Ascending aorta (tissue), 2 donors: ENCODE measurements at places on chromosomes 12 and 14. TPM values are rescaled to one million over a fixed set of nuclear protein-coding genes. Genes with fewer than 3 reads are reported as not detected.

PNP gene
- total RNA-seq = 62.7 TPM

PPM1A gene
- 25.0 TPM for total RNA-seq

FUT8 gene
- 12.9 TPM for total RNA-seq

HOXC12 gene
- not detected for total RNA-seq

CD27 gene
- total RNA-seq = not detected

PTPRO gene
- 0.11 TPM for total RNA-seq

TNFRSF1A gene
- 528 TPM for total RNA-seq

TAS2R31 gene
- not detected for total RNA-seq

LRTM2 gene
- total RNA-seq = not detected

TMTC1 gene
- total RNA-seq = 176 TPM

LIN7A gene
- 4.6 TPM for total RNA-seq

MSRB3 gene
- total RNA-seq = 79.4 TPM

MAP1LC3B2 gene
- not detected for total RNA-seq

DNA sequence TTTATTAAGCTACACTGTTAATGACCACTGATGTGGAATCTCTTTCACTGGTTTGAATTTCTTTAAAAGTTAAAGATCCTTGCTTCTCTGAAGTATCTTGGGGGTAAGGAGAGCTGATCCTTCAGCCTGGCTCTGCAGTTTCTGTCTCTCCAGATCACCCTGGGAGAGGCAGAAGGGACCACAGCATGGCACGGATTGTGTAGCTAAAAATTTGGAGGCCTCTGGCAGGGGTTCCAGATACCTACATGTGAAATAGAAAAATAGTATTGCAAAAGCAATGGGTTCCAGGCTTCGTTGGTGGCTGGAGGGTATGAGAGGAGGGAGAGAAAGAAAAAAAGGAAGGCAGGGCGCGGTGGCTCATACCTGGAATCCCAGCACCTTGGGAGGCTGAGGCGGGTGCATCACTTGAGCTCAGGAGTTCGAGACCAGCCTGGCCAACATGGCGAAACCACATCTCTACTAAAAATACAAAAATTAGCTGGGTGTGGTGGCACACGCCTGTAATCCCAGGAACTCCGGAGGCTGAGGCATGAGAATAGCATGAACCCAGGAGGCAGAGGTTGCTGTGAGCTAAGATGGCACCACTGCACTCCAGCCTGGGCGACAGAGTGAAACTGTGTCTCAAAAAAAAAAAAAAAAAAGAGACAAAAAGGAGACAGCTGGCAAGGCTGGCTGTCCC, 3.4 kb downstream of the CHST11 start:
- no peak for DNase-seq

GRCh38 chr14:80536456-80536855, 325.2 kb upstream of the DIO2 start:
- no peak for DNase-seq

DNA sequence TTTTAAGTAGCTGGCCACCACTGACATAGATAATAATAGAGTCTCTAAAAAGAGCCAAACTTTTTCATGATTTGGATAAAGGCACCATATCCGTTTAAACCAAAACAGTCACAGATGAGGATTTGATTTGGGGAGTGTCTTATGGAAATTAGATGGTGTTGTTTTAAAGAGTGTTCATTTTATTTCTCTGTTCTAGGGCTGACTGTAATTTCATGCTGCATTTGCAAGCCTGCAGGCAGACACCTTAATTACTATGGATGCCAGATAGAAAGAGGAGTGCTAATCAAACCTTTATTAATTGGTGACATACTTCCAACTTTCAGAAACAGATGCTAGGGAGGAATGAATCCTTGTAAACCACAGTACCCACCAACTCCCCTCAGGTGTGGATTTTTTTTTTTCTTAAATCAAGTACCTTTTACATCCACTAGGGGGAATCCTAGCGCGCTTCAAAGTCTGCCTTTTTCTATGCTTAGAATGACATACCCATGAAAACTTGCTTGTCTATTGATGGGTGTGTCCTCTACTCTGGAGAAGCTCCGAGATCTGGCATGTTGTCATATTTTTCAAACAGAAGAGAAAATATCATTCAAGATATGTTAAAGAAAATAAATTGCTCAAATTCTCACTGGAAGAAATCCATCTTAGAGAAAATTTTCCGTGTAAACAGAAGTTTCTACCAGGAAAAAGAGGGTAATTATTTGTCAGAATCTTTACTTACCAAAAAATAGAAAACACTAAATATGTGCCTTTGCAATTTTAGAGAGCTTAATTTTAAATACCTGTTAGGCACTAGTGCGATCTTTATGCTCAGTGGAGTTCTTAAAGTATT, 14.2 kb upstream of the PLXNC1 start:
- no peak for DNase-seq

GRCh38 chr14:60396718-60397343, 89.0 kb downstream of the C14orf39 start:
- no peak for DNase-seq

- DNase-seq = no peak
Observed at GRCh38 chr12:8849876-8850275, 27.5 kb downstream of the A2ML1 start.

- DNase-seq = no peak
Observed at GRCh38 chr14:61145034-61145902, 135.9 kb downstream of the TMEM30B start.

- no peak for DNase-seq
Observed at GRCh38 chr12:26238341-26239121, 43.2 kb downstream of the SSPN start.

GRCh38 chr14:95695913-95696312, 9.7 kb downstream of the TCL1B start:
- DNase-seq = no peak

GRCh38 chr14:59961518-59962062, 41.6 kb downstream of the LRRC9 start:
- no peak for DNase-seq

- no peak for DNase-seq
Observed at GRCh38 chr14:60323199-60323896, 74.3 kb downstream of the PPM1A start.

DNA sequence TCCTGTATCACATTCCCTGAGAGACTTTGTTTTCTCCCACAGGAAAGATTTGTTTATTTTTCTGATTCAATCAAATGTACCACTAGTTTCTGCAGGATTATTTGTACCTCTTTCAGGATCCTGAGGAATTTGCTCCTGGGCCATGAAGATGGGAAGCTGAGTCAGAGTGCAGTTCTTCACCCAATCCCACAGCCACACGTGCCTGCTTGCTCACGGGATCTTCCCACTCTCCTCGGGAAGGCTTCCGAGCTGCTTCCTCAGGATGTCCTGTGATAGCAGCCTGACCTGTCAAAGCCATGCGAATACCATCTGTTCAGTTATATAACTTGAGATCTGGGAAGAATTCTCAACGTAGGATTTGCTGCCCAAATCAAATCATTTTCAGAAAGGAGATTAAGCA, 41.8 kb upstream of the HIF1A start:
- DNase-seq = no peak

- no peak for DNase-seq
Observed at GRCh38 chr14:99537399-99537798, 56.2 kb downstream of the CCNK start.

GRCh38 chr14:56378475-56378877, 201.1 kb upstream of the TMEM260 start:
- DNase-seq = peak; percentile 74

- DNase-seq = no peak
Observed at GRCh38 chr12:54350743-54351142, 13.5 kb downstream of the GPR84 start.

- no peak for DNase-seq
Observed at GRCh38 chr12:13537623-13538022, 341.1 kb downstream of the EMP1 start.

DNA sequence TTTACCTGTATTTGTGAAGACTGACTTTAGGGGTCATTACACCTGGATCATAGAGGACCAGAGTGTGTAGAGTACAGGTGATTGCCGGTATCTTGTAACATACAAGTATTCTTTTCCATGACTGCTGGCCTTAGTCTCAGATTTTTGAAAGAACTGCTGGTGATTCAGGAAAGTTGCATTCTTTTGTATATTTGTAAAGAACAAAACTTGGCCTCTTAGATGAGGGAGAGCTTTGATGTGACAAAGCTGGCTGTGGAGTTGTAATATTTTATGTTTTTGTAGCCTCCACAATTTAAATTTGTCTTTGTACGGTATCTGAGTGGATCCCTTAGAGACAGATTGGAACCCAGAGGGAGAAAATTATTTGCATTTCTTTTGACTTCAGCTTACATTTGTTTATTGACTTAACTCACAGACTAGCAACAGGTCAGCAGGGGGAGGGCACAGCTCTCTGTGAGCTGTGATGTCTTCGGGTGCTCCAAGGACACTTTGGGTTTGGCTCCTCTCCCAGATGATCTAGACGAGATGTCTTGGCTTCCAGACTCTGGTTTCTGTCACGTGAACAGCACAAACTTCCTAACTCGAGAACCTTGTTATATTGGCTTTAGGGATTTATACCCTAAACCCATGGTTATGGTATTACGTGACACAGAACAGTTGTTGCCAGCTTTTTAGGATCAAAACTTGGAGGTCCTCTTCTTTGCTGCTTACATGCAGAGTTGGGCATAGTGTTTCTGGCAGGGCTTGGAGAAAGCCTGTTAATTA, 65.9 kb downstream of the DAAM1 start:
- DNase-seq = peak; percentile 77

DNA sequence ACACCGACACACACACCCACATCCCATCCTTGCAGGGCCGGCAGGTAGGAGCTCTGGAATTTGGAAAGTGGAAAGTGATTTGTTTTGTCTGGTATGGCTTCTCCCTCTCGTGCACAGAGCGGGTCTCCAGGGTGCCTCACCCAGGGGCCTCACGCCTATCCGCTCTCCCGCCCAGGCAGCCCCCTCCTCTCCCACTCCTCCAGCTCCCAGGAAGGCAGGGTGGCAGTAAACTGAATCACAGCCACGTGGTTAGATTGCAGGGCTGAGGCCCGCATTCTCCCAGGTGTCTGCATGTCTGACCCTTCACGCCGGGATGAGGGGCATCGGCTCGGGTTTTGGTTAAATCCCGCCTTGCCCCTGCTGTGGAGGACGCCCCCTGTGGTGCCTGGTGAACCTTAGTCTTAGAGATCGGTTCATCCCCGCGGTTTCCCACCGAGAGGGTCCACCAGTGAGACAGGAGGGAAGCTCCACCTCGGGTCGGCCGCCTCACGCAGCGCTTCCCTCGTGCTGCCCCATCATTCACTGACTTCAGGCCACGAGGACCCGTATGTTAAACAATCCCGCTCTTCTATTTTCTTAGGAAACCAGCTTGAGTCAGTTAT, 64.4 kb downstream of the ADGRD1 start:
- DNase-seq = no peak

DNA sequence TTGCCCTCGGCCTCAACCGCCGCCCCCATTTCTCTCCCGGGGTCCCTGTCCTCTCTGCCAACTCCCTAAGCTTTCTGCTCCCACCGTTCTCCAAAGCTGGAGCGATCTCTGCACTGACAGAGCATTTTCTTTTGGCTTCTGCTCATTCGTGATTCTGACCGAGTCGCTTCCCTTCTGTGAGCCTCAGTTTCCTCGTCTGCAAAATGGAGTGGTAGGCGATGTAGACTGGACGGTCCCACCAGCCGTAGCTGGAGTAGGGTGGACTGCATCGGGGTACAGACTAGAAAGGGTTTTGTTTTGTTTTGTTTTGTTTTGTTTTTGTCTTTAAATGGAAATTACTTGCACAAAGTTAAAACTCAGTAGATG, 2.4 kb downstream of the VSX2 start:
- no peak for DNase-seq

GRCh38 chr12:131511391-131511802, 199.5 kb upstream of the SFSWAP start:
- DNase-seq = no peak

GRCh38 chr14:58465421-58465820, 37.9 kb downstream of the KIAA0586 start:
- DNase-seq = no peak

DNA sequence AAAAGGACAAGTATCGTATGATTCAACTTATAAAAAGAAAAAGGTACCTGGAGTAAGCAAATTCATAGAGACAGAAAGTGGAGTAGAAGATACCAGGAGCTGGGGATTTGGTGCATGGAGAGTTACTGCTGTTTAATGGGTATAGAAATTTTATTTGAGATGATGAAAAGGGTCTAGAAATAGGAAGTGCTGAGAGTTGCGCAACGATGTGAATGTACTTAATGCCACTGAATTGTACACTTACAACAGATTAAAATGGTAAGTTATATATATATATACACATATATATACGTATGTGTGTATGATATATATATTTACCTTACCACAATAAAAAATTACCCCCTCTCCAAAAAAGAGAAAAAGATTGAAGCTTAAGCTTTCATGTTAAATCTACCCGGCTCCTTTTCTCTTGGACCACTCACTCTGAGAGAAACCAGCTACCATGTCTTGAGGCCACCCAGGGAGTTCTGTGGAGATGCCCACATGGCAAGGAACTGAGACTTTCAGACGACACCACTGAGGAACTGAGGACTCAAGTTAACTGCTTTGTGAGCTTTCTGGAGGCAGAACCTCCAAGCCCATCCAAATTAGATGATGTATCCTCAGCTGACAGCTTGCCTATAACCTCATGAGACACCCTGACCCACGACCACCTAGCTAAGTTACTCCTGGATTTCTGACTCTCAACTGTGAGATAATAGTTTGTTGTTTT, 130.0 kb upstream of the BTG1 start:
- DNase-seq = no peak

DNA sequence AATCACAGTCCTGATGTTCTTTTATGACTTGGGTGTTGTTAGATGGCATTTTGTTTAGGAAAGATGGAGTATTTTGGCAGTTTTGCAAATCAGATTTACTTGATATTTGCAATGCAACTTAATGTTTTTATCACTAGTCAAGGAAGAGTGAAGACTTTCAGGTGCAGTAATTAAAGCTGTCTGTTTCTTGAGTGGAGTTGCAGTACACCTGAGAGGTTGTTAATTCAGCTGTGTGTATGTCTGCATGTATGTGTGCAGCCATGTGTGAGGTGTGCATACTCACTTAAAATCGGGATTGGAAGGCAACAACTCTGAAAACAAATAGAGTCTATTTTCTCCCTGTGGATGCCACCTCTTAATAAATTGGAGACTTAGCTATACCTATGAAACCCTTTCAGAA, 94.5 kb downstream of the RMST start:
- no peak for DNase-seq

- DNase-seq = no peak
Observed at GRCh38 chr14:100374270-100374669, 51.1 kb downstream of the SLC25A47 start.

DNA sequence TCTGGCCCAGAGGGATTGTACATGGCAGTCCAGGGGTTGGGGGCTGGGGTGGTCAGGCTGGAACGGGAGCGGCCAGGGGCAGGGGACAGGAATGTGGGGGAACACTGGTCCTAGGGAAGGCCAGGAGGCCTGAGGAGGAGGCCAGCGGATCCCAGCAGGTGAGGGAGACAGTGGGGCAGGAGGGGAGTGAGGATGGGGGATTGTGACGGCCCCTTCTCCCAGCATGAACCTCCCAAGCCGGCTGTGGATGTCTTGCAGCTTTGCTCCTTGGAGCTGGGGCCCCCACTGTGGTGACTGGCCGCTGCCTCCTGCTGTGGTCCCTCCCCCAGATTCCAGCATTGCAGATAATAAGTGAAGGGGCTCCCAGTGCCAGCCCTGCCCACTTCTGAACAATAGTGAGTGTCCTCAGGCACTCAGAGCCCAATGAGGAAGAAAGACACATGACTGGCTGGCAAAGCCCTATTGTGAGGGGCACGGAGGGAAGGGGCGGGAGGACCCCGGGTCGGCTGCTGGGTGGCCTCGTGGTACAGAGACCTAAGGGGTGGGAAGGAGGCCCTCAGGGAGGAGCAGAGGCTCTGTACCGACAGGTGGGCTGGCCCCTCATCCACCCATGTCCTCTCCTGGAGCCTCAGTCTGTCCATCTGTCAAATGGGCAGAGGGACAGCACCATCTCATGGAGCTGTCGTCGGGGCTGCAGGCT, 215.0 kb downstream of the KIF26A start:
- peak; percentile 45 for DNase-seq

GRCh38 chr12:70245458-70245857, 2.2 kb downstream of the CNOT2 start:
- DNase-seq = no peak
